Epithelial cell of alveolus of lung (primary cell): ENCODE measurements at places on chromosomes 7 and 10. TPM values are rescaled to one million over a fixed set of nuclear protein-coding genes. Genes with fewer than 3 reads are reported as not detected.

Gene IFIT1B
- total RNA-seq, result under 0.01 TPM in 1 of 2 replicates, not detected in the other

Gene ITPRID1
- total RNA-seq, result not detected in 2 replicates

Gene KAT6B
- total RNA-seq, result 10.0 and 59.2 TPM in 2 replicates

Gene NRG3
- 0.52 TPM in 1 of 2 replicates, not detected in the other for total RNA-seq

Gene TFEC
- 0.13 TPM in 1 of 2 replicates, not detected in the other for total RNA-seq

Gene TUBAL3
- total RNA-seq, result under 0.01 TPM in 1 of 2 replicates, not detected in the other

Gene POR
- total RNA-seq, result 76.3 and 86.3 TPM in 2 replicates

Gene CPVL
- 1.7 TPM in 1 of 2 replicates, not detected in the other for total RNA-seq

Gene PPP1R3C
- 4.5 and 17.3 TPM in 2 replicates for total RNA-seq

Gene TRPV5
- not detected in 2 replicates for total RNA-seq

Gene FKBP9
- 198 and 249 TPM in 2 replicates for total RNA-seq

Gene LRCH4
- 36.5 and 119 TPM in 2 replicates for total RNA-seq

Gene MBL2
- not detected in 2 replicates for total RNA-seq

Gene CD36
- 1.0 and 10.8 TPM in 2 replicates for total RNA-seq

Gene PKD1L1
- total RNA-seq, result under 0.01 TPM in 1 of 2 replicates, not detected in the other

Gene ERVW-1
- 0.16 TPM in 1 of 2 replicates, not detected in the other for total RNA-seq

Gene ASIC3
- total RNA-seq, result 0.13 and 0.96 TPM in 2 replicates

Gene INSYN2A
- total RNA-seq, result 0.91 and 4.4 TPM in 2 replicates

Gene CCL26
- 0.78 TPM in 1 of 2 replicates, not detected in the other for total RNA-seq

Gene ZNF789
- total RNA-seq, result 4.4 and 5.5 TPM in 2 replicates

Gene JAZF1
- 9.6 and 12.3 TPM in 2 replicates for total RNA-seq

Gene PDE6C
- total RNA-seq, result not detected in 2 replicates

Gene JCAD
- total RNA-seq, result 9.8 and 12.2 TPM in 2 replicates

Gene AGAP9
- 1.3 and 4.6 TPM in 2 replicates for total RNA-seq

Gene ACSL5
- total RNA-seq, result 0.16 and 0.52 TPM in 2 replicates

Gene WEE2
- not detected in 2 replicates for total RNA-seq
